Spinal cord (tissue), 10 donors: ENCODE measurements at places on chromosomes 5 and 9. TPM values are rescaled to one million over a fixed set of nuclear protein-coding genes. Genes with fewer than 3 reads are reported as not detected.

Gene LAMC3
- 14.4 TPM for total RNA-seq

Gene STK32A
- 12.1 TPM for total RNA-seq

Gene FRRS1L
- 86.7 TPM for total RNA-seq

Gene NR2F1-AS1
- 71.5 TPM for total RNA-seq

Gene GFI1B
- 1.1 TPM for total RNA-seq

Gene PCDHA4
- 8.6 TPM for total RNA-seq

Gene SHROOM1
- 4.5 TPM for total RNA-seq

Gene GABRP
- total RNA-seq: 0.28 TPM

Gene BAAT
- 0.22 TPM for total RNA-seq

- H3K4me3 ChIP-seq: no peak overlapping the region
- no peaks in the 10 kb centered on the region for H3K36me3 ChIP-seq
- H3K27ac ChIP-seq: no peak overlapping the region
- no peaks in the 10 kb centered on the region for H3K27me3 ChIP-seq
- no peaks in the 10 kb centered on the region for H3K4me1 ChIP-seq
- DNase-seq: no peak
Measured at GRCh38 chr5:87653242-87653641, 240.5 kb upstream of the CCNH start.

DNA sequence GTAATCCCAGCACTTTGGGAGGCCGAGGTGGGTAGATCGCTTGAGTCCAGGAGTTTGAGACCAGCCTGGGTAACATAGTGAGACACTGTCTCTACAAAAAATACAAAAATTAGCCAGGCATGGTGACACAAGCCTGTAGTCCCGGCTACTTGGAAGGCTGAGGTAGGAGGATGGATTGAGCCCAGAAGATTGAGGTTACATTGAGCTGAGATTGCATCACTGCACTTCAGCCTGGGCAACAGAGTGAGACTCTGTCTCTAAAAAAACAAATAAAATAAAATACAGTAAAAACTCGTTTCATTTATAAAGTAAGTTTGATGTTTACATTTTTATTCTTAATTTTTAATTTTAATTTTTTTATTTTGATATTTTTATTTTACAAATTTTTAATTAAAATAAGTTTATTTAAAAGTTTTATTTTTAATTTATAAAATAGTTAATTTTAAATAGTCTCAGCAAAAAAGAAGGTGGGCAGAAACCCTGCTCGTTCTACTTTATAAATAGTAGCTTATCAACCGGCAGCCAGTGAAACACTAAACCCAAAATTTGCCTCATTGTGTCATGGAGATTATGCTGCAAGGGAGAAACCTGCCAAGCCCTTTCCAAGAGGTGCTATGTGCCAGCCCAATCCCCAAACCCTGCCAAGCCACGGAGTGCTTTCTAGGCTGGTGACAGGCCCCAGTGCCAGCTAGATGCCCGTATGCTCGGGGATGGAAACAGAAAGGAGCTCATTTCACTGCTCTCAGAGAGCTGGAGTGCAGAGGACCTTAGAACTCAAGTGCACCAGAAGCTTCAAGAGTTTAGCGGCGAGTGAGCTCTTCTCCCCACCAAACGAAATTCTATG lies 38.9 kb downstream of the SERINC5 start:
- H3K4me1 ChIP-seq: peaks cover 38% of the 10 kb centered on the region
- H3K36me3 ChIP-seq: peaks cover 4% of the 10 kb centered on the region
- H3K27ac ChIP-seq: peak overlapping the region; percentile 37
- no peak overlapping the region for H3K4me3 ChIP-seq
- H3K27me3 ChIP-seq: no peaks in the 10 kb centered on the region

DNA sequence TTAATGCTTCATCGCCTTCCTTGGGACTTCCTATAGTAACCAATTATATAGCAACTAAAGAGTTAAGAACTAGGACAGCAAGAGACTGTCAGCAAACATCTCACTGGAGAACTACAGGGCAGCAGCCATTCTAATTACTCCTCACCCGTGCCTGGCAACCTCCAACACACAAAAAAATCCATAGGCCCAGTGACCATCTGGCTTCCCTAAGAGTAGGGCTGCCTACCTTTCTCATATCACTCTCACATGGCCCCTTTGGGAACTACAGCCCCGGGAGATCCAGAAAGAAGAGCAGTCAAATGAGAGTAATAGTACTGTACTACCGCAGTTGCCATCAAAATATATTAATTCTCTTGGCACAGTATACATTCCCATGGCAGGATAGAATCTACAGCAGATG lies 5.7 kb downstream of the DCAF10 start:
- no peak overlapping the region for H3K27ac ChIP-seq
- H3K27me3 ChIP-seq: no peaks in the 10 kb centered on the region
- no peaks in the 10 kb centered on the region for H3K36me3 ChIP-seq
- no peak overlapping the region for H3K4me3 ChIP-seq

DNA sequence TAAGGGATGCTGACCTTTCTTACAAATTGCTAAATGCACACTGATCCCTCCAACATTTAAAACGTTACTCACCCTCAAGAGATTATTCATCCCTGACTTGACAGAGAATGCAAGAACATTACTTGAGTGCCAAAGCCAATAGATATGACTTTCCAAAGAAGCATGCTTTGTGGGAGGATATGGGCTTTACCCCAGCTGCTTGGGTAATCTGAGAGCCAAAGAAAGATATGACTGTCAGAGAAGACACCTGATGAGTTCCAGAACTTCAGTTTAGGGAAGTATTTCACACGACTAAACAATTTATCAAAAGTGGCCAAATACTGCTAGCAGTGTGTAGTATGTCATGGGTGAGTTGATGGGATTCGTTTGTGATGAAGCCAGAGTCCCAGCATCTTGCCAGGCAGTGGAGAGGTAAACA lies 7.4 kb upstream of the SPDL1 start:
- no peaks in the 10 kb centered on the region for H3K4me1 ChIP-seq
- no peak overlapping the region for H3K27ac ChIP-seq
- DNase-seq: no peak
- no peak overlapping the region for H3K4me3 ChIP-seq
- no peaks in the 10 kb centered on the region for H3K36me3 ChIP-seq

DNA sequence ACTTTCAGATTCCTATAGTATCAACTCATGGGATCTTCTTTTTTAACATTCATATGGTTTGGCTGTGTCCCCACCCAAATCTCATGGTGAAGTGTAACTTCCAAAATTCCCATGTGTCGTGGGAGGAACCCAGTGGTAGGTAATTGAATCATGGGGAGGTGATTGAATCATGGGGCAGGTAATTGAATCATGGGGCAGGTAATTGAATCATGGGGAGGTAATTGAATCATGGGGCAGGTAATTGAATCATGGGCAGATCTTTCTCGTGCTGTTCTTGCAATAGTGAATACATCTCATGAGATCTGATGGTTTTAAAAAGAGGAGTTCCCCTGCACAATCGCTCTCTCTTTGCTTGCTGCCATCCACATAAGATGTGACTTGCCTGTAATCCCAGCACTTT lies 21.8 kb upstream of the AGGF1 start:
- H3K4me1 ChIP-seq: no peaks in the 10 kb centered on the region
- no peaks in the 10 kb centered on the region for H3K36me3 ChIP-seq
- no peak overlapping the region for H3K27ac ChIP-seq
- H3K4me3 ChIP-seq: no peak overlapping the region
- H3K27me3 ChIP-seq: no peaks in the 10 kb centered on the region

DNA sequence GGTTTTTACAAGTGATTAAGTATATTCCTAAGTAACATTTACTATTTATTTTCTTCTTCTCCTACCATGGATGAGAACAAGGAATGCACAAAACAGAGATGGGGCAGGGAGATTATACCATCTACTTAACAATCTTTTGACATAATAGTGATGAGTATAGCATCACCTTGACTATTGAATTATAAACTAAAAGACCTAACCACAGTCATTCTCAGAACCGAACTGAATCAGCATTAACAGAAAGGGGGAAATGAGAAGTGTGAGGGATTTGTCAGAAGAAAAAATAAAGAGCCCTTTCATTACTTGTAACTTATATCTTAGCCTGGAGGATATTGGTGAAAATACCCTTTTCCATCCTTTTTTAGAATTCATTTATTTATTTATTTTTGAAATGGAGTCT lies 21.9 kb downstream of the OR2Y1 start:
- H3K4me1 ChIP-seq: no peaks in the 10 kb centered on the region
- no peak overlapping the region for H3K4me3 ChIP-seq
- no peaks in the 10 kb centered on the region for H3K36me3 ChIP-seq
- DNase-seq: no peak
- H3K27me3 ChIP-seq: no peaks in the 10 kb centered on the region
- no peak overlapping the region for H3K27ac ChIP-seq

DNA sequence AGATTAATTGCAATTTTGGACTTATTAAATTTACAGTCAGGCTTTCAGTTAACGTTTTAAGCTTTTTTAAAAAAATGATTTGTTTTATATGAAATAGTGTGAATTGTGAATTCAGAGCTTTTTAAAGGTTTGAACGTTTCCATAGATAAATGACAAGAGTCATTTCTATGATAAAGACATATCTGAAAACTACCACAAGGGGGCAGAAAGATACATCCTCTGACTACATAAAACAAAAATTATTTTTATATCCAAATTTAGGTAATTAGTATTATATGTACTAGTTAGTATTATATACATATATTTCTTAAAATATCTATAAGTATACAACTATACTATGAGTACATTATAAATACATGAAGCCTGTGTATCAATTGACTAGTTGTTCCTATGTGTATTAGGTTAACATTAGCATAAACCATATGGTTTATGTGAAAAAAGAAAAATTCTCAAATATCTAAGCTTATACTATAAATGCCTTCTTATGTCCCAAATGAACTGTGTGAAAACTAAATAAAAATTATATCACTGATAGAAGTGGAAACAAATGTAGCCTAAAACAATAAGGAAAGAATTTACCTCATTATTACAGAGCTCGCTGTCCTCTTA lies 155.2 kb downstream of the MEF2C start:
- H3K4me3 ChIP-seq: no peak overlapping the region
- H3K27me3 ChIP-seq: no peaks in the 10 kb centered on the region
- no peak overlapping the region for H3K27ac ChIP-seq
- no peaks in the 10 kb centered on the region for H3K36me3 ChIP-seq
- no peak for DNase-seq
